ENCODE measurements at places on chromosomes 5 and 9. TPM values are rescaled to one million over a fixed set of nuclear protein-coding genes. Genes with fewer than 3 reads are reported as not detected.

The ZNF79 gene
- 9.0 TPM for total RNA-seq

- DNase-seq = no peak
Observed at GRCh38 chr9:83472221-83472665, 66.0 kb downstream of the FRMD3 start.

DNA sequence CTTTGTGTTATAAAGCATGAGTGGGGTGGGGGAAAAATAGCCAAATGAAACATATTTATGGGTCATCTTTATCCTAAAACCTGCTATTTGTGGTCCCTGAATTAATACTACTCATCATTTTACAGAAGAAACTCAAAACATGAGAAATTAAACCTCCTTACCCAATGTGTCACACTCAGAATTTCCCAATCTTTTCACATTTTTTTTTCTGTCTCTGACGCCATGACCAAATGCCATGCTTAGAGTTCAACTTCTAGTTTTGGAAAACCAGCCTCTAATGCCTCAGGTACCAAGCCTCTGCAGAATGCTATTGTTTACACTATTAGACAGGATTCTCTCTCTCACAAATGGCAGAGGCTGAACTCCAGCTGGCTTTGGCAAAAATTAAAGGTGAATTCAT lies 505.5 kb upstream of the WWC1 start:
- DNase-seq = no peak

GRCh38 chr9:137114613-137115393 lies at the start of gene DPP7:
Gene DPP7 (minus strand): TSS chr9:137114733. CDS start chr9:137114713, 20 bp downstream.
- DNase-seq = peak; percentile 61

DNA sequence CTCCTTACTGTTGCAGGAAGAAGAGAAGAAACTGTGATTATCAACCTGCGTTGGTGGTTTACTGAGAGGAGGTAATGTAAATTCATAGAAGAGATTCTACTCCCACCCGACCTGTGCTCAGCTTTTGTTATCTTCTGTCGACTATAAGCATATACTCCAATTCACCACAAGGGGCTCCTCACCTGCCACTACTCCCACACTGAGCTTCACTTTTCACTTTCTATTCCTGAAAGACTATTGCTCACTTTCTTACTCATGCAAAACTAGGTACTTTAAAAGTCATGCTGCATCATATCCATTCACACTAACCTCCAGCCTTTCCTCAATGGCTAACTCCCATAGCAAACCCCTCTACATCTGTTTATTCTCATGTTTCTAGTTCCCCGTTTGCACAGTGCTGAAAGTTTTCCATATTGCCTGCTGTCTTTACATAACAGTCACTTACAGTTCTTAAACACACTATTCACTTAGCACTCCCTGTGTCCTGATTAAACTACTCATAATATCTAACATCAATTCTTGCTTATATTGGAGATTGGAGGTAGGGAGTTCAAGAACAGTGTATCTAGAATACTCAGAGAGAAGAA lies 1062.6 kb downstream of the NR2F1-AS1 start:
- DNase-seq = peak; percentile 18

The ACSL6 gene
- 0.31 TPM for total RNA-seq

GRCh38 chr5:154520861-154521453 lies 42.9 kb upstream of the HAND1 start:
- DNase-seq = no peak

The CDK9 gene
- 71.1 TPM for total RNA-seq

The TUSC1 gene
- 18.6 TPM for total RNA-seq

DNA sequence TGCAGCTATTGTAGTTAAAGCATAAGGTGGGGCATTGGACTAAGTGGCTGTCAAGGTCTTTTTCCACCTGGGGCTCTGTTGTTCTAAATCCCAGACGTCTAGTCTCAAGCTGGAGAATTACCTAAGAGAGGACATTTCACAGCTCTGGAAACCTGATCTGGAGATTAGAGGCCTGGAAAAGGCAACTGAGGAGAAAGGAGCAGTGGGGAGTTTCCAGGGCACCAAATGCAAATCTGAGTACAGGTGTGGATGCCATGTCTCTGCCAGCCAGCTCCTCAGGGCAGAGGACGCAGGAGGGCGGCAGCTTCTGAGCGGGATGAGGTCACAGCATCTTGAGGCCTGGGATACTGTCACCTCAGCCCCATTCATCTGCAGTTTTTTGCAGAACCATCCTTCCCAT lies 65.2 kb downstream of the PPARGC1B start:
- DNase-seq = no peak

The CER1 gene
- not detected for total RNA-seq

The PCDHB12 gene
- 5.4 TPM for total RNA-seq

- no peak for DNase-seq
Observed at GRCh38 chr9:113574441-113575262, 111.1 kb downstream of the RGS3 start.

DNA sequence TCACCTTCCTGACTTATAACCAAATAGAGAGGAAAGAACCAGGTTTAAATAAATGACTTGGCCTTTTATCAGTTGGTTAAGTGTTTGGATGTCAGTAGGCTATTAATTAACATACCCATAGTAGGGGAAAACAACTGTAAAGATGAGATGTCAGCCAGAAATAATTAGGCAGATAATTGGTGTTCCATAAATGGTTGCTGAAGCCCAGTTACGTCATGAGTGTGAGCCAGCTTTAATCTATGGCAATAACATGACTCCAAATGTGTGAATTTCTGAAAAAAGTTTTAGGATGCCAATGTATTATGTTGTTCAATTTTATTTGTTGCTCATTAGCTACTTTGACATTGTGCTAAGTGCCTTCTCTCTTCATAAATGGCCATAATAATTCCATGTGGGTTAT lies 180.5 kb downstream of the FBXL7 start:
- no peak for DNase-seq

The BAAT gene
- 0.37 TPM for total RNA-seq

The RIOK2 gene
- 30.1 TPM for total RNA-seq

The ITK gene
- total RNA-seq = not detected

DNA sequence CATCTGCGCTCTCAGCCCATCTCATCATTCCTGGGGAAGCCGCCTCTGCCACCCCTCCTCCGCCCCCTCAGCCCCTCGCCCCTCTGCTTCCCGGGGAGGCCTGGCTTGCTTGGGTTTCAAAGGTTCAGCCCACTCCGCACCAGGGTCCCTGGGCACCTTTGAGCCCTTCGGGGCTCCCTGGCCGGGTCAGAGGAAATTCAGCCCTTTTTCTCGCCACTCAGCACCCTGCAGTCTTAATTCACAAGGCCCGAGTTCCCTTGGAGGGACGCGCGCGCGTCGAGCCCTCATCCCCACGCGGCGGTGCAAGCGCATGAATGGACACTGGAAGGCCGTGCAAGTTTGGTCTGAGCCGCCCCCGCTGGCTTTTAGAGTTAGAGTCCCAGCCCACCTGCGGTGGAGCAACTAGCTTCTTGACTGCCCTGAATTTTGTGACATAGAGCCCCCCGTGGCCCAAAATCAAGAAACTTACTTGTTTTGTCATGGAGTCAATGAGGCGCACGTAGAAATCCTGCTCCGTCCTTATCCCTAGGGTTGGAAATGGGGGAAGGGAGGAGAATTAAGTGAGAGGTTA lies 4.5 kb downstream of the EBF1 start:
- DNase-seq = no peak

DNA sequence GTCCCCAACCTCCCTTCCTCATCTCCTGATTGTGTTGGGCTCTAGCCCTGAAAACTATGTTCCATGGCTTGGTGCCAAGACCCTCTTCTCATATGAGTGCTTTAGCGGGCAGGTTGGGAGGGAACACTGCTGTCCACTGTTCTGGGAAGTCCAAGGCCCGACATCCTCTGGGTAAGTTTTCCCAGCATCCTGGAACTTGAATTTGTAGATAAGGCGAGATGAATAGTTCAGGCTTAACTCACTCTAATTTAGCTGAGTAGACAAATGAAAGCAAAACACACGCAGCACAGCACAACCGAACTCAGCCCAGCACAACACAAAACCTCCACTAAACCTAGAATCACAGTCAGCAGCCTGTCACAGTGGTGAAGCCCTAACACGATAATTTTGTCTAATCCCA lies 95.3 kb upstream of the SLC28A3 start:
- no peak for DNase-seq

DNA sequence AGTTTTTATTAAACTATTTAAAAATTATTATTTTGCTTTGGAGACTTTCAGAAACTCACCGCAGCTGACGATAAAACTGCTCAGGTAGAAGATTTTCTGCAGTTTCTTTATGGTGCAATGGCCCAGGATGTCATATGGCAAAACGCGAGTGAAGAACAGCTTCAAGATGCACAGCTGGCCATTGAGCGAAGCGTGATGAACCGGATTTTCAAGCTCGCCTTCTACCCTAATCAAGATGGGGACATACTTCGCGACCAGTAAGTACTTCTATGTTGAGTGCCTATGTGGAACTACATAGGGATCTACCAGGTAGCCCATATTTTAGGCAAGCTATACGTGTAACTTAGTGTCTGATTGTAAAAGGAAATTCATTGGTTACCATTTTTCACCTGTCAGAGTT lies 94.0 kb downstream of the GAPVD1 start:
- no peak for DNase-seq

GRCh38 chr9:35611230-35611797 lies 6.3 kb downstream of the TESK1 start:
- peak; percentile 57 for DNase-seq

The ORM1 gene
- total RNA-seq = not detected

DNA sequence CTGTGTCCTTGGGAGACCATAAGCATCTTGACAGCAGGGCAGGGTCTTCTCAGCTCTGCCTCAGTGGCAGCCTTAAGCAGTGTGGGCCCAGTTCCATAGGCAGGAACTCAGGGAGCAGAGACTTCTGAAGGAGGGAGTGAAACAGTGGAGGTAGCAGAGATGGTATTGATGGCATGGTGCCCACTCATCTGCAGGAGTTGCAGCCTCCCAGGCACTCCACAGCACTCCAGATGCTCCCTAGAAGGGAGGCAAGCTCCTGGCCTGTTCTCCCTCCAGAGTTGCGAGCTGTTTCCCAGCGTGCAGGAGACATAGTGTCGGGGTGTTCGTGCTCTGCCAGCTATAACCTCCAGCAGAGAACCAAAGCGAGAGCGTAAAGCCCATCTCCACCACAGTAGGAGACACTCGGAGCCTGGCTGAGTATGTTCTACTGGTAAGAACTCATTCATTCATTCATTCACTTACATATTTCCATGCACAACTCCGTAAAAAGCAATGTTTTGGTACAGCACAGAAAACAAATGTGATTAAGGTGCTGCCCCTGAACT lies 31.4 kb upstream of the UNC5A start:
- no peak for DNase-seq

GRCh38 chr5:90476391-90476790 lies 1.7 kb downstream of the POLR3G start:
- no peak for DNase-seq

The SURF1 gene
- total RNA-seq = 27.8 TPM

- no peak for DNase-seq
Observed at GRCh38 chr9:136177224-136177623, 27.7 kb downstream of the LHX3 start.

DNA sequence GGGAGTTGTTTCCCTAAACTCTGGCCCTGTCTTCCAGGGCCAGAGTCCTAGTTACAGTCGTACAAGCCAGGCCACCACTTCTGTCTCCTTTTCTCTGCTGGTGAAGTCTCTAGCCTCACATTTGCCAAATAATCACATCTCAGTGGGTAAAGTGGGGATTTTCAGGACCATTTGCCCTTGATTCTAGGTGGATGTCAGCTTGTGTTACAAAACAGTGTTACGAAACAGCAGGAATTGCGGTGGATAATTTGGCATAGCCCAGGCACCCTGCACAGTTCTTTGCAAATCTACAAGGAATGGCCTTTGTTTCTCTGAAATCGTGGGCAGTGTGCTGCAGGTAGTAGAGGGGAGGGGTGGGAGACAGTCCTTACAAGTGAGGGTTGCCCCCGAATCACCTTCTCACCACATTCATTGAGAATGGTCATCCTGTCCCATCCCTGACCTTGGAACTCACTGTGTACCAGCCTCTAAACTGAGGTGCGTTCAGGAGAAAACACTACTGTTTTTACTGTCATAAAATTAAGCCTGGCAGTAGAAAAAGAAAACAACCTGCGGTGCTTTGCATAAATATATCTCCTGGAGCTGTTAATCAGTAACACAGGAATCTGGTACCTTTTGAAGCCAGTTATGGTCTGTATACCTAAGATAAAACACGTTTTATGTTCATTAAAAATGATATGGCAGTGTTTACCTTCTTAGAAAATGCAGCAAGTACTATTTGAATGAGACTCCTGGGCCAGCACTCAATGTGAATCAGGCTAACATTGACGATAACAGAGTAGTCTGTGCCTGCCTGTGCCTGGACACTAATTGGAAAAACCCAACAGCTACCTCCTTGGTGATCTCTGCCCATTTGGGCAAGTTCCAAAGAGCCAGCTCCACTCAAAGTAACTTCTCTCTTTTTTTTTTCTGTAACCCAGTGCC lies 44.3 kb downstream of the CYSTM1 start:
- no peak for DNase-seq

The MEF2C gene
- 254 TPM for total RNA-seq

DNA sequence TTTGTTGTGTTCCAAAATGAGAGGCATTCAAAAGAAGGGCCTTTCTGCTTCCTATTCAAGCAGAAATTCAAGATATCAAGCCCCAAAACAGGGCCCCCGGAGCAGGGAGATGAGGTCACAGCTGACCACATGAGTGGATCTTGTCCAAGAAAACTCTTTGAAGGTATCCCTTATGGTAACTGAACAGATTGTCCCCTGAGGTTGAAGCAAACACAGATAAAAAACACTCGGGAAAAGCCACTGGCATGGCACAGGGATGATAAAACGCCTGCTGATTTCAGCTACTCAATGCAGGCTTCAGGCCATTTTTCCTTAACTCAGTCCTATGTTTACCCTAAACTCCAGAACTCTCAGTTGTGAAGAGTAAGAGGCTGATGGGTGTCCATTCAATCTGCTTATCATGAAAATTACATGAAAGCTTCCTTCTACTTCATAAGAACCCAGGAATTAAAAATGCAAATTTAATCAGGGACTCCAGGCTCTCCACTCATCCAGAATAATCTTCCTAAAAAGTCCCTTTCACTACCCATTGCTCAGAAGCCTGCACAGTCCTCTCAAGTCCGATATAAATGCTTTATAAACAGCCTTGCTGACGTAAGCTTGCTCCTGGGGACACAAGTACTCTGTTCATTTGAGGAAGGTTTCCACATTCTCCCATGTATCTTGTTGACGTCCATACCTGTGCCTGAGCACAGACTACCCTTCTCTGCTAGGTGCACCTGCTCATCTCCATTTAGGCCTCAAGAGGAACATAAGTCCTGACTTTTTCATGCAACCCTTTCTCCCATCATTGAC lies 35.9 kb upstream of the SLC1A3 start:
- DNase-seq = peak; percentile 55

DNA sequence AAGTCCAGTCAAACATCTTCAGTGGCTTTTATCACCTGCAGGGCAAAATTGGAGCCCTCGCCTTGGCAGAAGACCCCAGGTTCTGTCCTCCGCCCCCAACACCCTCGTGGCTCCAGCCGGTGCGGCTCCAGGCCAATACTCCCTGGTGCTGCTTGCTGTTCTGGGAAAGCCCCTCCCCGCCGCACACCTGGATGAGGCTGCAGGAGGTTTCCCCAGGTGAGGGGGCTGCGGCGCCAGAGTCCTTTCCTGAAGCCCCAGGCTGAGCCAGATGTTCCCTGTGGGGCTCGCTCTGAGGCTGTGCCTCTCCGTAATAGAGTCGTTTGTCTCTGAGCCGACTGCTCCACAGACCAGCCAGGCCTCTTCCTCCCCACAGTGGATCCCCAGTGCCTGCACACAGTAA lies 375.4 kb upstream of the IRX1 start:
- no peak for DNase-seq

The COL5A1 gene
- 129 TPM for total RNA-seq

GRCh38 chr9:87796196-87796595 lies 70.3 kb downstream of the CTSL start:
- no peak for DNase-seq

All from myocyte (in vitro differentiated cells).